ENCODE measurements at places on chromosomes 4 and X.

DNA sequence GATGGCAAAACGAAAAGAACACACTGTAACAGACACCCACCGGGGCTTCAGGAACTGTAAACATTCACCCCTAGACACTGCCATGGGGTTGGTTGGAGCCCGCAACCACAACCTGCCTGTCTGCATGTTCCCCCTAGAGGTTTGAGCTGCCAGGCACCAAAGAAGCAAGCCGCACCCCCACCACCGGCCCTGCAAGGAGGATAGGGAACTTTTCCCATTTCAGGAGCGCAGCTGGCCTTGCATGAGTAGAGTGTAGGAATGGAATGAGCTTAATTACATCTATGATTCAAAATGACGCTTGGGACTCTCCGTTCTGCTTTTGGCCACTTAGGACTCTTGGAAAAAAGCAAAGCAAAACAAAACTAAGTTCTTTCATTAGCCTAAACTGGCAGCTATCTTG, 243.6 kb upstream of the CTSO start:
- no peak for DNase-seq

DNA sequence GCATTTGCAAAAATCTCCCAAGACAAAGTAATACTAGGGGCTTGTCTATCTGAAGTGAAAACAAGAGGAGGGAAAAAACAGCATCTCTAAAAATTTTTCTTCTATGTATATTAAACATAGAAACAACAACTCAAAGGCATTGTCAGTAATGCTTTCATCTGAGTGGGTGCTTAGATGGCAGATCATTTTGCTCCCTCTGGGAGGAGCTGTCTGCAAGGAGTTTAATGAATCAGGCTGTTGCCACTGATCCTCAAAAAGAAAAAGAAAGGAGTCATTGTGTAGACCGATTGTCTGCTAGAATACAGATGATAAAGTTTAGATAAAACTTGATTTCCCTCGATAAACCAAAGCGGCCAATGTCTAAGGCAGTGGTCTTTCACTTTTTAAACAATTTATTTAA, 49.7 kb upstream of the KLHL8 start:
- DNase-seq = no peak

GRCh38 chr4:54726907-54727306, 69.2 kb downstream of the KIT start:
- DNase-seq = no peak

- no peak for DNase-seq
Observed at GRCh38 chr4:139509727-139510410, 46.1 kb downstream of the SETD7 start.

GRCh38 chr4:152962150-152962549, 26.0 kb downstream of the FHDC1 start:
- DNase-seq = no peak
